ENCODE measurements at places on chromosomes 5 and 9.

DNA sequence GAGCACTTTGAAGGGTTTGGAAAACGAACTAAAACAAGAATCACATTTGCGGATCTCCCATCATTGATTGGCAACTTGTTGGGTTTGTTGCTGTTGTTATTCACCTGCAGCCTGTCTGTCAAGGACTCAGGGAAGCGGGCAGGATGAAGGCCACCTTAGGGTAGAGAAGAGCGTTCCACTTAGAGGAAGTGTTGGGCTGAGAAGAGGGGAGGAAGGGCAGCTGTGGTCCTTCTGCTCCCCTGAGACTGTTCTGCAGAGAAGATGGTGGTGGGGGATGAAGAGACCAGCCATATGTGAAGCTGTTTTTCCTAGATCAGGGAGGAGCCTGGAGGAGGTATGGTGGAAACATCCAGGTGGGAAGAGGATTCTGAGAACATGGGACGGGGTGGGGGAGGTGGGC lies 70.6 kb upstream of the CPEB4 start:
- DNase-seq: no peak

DNA sequence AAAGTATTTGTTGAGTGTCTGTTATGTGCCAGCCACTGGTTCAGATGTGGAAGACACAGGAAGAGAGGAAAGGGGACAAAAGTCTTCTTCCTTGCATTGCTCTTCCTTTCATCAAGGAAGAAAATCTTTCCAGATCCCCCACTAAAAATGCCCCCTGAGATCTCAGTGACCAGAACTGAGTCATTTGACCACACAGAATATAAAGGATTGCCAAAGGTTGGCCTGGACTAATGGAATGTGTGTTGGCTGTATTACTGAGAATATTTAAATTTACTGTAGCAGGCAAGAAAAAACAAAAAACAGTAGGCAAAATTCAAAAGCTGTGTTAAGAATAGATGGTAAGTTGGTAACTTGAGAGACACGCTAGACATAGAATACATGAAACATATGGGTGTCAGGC lies 10.0 kb upstream of the SEPTIN8 start:
- no peak for DNase-seq

DNA sequence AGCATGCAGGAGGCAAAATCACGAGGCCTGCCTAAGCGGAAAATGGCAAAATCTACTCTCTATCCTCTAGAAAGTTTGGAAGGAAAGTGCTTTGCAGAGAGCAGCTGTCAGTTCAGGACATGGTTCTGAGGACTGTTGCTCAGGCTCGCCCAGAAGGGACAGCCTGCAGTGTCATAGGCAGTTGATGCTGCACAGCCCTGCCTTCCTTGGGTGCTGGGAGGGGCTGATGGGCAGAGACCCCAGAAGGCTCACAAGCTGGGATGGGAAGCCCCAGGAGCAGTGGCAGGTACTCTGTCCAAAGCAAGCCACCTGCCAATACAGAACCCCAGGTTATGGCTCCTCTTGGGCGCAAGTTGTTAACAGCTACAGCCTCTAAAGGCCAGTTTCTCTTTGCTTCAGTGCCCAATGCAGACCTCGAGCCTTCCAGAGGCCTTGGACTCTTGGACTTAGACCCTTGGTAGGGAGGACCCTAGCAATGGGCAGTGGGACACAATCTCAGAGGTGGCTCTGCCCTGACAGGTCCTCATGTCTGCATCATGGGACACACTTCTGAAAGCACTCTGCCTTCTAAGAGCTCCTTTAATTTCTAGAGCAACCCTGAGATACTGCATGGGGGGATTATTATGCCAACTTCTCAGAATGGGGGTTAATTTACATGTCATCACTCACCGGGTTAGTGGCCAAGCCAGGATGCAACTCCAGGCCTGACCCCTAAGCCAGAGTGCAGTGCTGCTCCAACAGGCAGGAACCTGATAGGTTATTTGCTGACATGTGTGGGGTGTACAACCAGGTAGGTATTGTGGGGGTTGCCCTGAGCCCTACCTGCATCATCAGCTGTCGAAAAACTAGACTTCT lies 57.1 kb downstream of the MACROH2A1 start:
- DNase-seq: no peak

- DNase-seq: no peak
These were observed 83.1 kb downstream of the FGF1 start for GRCh38 chr5:142602720-142603245.

DNA sequence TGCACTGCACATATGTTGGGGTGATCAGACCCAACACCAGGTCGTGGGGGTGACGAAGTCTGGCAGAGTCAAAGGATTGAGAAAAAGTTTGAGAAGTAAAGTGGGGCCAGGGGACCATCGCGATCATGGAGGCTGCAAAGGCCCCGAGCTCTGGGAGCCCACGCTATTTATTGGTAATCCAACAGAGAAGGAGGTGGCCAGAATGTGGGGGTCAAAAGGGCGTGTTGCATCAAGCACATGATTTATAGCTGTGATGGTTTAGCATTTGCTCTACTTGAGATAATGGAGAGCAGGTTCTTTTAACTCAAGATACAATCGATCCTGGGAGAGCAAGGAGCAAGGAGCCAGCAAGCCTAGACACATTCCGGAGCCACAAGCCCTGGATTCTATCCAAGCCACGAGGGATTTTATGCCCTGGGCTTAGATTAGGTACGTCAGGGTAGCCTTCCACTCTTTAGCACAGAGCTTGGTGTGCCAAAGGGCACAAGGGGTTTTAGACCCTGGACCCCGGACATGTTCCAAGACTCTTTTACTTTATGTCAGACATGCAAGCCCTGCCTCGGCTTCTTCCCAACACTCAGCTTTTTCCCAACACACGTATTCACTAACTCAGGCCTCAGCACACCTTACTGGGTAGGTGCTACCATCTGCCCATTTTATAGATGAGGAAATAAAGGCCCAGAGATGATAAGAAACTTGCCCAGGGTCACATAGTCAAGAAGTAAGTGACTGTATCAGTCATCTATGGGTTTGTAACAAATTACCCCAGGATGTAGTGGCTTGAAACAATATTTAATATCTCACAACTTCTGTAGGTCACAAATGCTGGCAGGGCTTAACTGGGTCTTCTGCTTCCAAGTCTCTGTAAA lies 39.5 kb downstream of the NSUN2 start:
- DNase-seq: no peak

DNA sequence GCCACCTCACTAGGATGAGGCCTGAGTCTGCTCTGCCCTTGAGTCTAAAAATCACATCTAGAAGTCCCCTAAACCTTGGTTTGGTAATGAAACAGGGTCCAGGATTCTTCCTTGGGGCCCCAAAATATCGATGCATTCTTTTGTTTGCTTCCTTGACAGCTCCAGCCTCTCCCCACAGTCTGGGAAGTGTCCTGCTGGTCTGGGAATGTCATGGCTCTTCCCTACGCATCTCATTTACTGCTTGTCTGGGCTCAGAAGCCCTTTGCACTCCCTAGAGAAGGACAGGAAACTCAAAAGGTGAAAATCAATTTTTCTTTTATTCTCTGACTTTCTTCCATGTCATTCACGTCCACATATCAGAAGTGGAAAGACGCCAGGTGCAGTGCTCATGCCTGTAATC lies 115.8 kb downstream of the DRD1 start:
- DNase-seq: no peak

DNA sequence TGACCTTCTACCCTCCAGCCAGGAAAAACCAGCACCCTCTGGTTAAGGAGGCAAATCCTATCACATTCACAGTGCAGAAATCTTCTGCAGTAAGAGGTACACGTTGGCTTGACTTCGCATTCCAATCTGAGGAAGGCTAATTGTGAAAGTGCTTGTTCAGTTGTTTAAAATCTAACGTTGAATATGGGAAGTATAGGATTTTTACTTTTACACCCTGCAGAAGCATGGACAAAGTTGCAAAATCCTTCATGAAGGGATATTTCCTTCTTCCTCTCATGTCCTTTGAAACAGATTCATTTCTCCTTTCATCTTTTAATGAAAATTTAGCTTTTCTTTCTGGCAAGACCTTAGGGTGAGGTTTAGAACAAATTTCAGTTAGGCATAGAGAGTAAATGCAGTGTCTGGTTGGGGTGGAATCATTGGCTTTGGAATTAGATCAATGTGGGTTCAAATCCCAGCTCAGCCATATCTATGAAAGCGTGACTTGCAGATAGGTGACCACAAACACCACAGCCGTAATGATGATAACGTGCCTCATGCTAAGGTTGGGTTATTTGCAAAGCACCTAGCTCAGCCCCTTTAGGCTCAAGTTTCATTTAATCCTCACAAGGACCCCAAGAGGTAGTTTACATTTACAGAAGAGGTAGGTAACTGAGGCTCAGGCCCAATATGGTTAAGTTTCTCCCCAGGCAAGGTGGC lies 42.2 kb upstream of the C5orf58 start:
- no peak for DNase-seq

GRCh38 chr9:14029806-14030374 lies 284.1 kb downstream of the NFIB start:
- no peak for DNase-seq

DNA sequence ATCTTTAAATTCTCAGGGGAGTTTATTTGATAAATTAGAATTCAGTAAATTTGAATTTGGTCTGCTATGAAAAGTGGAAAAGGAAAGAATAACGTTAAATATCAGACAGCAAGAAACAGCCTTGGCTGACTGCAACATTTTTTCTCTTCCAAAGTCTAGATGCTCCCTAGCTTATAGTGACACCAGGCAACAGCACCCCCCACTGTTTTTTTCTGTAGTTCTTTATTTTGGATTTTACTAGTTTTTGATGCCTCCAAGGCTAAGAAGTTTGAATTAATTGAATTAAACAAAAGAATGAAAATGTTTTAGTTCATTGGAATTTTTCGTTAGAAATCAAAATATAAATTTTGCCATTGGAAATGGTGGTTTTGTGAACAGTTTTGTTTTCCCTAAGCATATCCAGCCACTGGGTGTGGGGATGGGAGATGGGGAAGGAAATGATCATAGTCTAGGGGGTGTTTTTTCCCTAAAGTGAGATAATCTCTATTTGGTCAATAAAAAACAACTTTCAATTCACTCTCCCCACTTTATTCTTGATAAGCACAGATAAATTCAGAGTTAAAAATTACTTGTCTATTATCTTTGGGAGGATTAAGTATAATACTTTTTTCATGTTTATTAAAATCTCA lies 199.3 kb upstream of the CD180 start:
- no peak for DNase-seq

GRCh38 chr9:108386859-108387384 lies 468.9 kb downstream of the ACTL7B start:
- DNase-seq: no peak

GRCh38 chr5:125491986-125492492 lies 745.6 kb upstream of the ZNF608 start:
- DNase-seq: no peak

- DNase-seq: no peak
These were observed 90.3 kb upstream of the CER1 start for GRCh38 chr9:14812806-14813205.

DNA sequence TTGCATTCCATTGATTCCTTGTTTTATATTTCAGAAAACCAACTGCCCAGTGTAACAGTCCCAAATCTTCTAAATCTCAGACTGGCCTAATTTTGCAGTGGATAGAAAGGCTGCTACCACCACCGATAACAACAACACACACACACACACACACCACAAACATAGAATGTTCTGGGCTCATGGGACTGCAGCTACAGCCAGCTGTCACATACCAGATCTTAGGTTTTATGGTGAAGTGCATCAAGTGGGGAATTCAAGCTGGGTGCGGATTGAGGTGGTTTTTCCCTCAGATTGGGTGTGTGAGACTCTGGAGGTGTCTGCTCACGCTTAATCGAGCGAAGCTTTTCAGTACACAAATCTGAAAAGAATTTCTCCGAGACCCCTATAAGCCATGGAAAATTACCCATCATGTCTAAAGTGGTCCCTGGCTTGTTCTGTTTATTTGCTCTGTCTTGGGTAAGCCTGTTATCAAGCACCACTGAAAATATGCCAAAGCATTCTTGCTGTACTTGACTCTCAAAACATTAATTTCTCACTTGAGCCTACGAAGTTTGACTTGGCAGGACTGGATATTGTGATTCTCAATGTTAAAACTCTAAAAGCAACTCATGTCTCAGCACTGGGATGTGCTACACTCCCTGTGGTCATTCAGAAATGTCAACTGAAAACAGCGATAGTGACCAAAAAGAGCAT lies 71.1 kb downstream of the ALDH7A1 start:
- DNase-seq: no peak

DNA sequence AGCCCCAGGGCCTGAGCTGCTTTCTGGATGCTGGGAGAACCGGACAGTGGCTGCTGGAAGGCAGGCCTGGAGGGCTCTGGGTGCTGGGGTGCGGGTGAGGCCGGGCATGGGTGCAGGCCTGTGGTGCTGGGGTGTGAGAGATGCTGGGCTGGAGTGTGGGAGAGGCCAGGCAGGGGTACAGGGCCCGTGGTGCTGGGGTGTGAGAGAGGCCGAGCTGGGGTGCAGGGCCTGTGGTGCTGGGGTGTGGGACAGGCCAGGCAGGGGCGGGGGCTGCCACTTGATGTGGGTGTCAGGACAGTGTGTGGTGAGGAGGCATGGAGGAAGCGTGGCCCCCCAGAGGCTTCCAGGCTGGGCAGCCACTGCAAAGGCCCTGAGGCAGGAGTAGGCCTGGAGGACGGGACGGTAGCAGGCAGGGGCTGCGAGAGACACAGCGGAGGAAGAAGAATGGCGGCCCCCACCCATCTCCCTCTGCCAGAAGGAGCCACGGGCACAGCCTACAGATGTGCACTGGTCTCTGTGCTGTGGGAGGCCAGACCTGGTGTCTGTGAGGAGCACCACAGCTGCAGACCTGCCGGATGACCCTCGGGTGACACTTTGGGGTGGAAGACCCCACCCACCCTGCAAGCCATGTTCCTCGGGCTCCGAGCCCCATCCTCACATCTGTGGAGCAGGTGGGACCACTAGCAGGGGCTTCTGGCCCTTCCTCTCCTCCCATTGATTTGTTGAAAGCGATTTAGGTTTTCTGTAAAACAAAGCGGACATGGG lies 9.3 kb downstream of the NKD2 start:
- DNase-seq: no peak

DNA sequence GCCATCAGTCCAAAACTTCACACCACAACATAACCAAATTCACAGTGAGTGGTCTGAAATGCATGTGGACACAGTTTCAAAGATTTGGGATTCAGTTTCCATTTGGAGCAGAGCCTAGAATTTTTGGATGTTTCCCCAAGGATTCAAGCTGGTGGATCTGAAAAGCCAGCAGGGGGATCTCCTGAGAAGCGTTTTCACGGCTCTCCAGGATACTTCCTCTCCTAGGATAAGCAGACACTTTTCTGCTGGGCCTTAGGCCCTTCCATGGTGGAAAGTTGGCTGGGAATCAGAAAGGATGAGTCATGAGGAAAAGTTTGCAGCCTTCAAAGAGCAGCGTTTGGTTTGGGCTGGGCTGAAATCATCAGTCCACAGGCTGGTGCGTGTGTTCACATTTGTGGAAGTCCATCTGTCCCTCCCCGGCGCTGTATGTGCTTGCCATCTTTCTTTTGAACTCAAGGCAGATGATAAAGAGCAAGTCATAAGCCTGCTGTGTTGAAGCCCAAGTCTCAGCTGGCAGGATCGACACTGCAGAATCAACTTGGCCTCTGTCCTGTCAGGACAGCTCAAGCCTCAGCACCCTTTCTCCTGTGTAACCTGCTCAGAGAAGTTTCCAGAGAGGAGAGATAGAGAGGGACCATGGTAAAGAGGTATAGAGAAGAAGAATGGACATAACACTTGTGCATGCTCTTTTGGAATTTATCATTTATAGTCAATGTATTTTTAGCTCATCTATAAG lies 152.6 kb upstream of the MSX2 start:
- peak; percentile 20 for DNase-seq

All from thoracic aorta (tissue), 2 donors.